Activated naive CD4-positive, alpha-beta T cell treated with Interleukin-2 at 50 U/mL for 16 hours (primary cell): ENCODE measurements at places on chromosomes 6 and 20.

GRCh38 chr20:59813126-59813947, 120.1 kb downstream of the SYCP2 start:
- DNase-seq, result no peak

GRCh38 chr20:43925801-43926200, 11.1 kb downstream of the TOX2 start:
- no peak for DNase-seq

- DNase-seq, result no peak
Measured at GRCh38 chr20:31819083-31819784, at the start of gene MYLK2. Gene MYLK2 (plus strand): TSS chr20:31819356. CDS start chr20:31819581, 225 bp downstream.

DNA sequence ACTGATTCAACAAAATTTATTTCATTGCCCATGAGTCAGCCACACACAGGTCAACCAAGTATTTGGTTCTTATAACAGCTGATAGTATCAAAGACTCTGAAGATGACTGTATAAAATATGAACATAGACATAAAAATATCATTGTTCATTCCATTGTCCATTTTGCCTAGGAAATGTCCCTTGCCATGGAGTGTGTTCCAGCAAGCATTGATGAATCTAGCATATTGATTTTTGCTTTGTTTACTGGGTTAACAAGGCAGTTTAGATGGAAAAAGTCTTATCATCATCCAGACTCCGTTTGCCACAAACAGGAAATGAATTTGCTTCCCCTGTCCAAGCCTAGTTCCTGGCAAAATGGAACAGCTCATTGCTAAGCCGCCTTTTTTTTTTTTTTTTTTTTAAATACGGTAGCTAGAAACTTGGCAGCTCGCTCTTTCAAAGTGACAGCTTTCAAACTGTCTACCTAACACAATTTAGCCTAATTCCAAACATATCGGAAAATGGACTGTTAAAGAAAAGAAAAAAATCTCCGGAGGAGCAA, 7.5 kb downstream of the F13A1 start:
- no peak for DNase-seq

GRCh38 chr6:131331151-131331550, 195.9 kb downstream of the AKAP7 start:
- DNase-seq, result no peak

GRCh38 chr20:17449031-17449430, 82.1 kb downstream of the BFSP1 start:
- no peak for DNase-seq

- DNase-seq, result no peak
Measured at GRCh38 chr6:5547556-5547955, 286.2 kb downstream of the FARS2 start.

DNA sequence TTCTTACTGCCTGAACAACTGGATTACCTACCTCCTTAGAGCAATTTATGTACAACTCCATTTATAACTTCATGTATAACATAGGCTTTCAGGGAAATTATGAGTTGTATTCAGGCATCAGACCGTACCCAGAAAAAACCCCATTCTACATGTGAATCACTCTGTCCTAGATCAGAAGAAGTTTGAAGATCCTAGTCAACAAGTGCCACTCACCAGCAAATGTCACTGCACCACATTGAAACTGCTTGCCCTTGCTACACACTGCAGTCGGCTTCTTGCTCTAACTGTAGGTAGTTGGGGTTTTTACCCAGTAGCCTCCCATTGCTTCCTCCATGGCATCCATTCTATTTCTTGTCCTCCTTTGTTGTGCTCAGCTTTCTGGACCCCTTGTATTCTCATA, 132.4 kb downstream of the DNAH8 start:
- no peak for DNase-seq

DNA sequence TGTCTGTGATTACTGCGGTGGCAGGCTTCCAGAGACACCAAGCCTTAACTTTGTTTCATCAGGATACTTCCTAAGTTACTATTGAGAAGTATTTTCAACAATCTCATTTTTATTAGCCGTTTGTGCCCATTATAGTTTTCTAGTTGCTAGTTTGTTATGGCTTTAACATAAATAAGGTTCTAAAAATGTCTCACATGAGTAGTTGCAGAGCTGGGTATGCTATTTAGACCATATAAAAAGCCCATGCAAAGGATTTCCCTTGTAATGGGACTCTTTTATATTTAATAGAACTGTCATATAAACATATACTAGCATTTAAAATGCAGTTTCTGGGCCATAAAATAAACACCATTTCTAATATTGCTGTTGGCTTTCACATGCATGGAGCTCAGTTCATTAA, 205.3 kb upstream of the TCF21 start:
- no peak for DNase-seq

DNA sequence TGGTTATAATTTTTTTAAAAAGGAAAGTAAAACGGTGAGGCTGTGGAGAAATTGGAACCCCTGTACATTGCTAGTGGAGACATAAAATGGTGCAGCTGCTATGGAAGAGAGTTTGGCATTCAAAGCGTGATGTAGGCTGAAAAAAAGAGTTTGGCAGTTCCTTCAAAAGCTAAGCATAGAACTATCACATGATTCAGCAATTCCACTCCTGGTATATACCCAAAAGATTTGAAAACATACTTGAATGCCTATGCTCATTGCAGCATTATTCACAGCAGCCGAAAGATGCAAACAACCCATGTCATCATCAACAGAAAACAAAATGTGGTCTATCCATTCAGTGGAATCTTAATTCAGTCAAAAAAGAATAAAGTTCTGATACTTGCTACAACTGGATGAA, 4.5 kb upstream of the SGK2 start:
- DNase-seq, result no peak

DNA sequence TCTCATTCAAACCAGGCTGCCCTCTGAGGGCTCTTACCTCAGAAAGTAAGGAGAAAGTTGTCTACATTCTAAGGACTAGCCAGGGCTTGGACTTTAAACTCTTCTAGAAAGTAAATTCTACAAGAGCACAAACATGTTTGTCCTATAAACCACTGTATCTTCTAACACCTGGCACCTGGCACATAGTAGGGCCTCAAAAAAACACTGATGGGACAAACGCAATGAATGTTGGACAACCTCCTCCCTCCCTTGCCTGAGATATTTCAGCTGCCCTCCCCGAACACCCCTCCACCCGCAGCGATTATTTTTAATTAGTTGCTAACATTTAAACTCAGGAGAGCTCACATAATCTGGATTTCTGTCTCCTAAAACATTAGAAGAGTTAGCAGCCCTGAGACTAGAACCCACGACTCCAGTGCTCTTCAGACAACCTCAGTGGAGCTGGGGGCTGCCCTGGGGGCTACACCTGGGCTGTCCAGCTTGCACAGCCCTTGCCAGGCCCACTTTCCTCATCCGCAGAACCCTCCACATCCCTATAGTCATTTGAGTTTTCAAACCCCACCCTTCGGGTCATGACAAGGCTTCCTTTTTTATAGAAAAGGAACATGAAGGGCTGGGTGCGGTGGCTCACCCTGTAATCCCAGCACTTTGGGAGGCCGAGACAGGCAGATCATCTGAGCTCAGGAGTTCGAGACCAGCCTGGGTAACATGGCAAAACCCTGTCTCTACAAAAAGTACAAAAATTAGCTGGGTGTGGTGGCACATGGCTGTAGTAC, 4.9 kb downstream of the HCK start:
- no peak for DNase-seq

DNA sequence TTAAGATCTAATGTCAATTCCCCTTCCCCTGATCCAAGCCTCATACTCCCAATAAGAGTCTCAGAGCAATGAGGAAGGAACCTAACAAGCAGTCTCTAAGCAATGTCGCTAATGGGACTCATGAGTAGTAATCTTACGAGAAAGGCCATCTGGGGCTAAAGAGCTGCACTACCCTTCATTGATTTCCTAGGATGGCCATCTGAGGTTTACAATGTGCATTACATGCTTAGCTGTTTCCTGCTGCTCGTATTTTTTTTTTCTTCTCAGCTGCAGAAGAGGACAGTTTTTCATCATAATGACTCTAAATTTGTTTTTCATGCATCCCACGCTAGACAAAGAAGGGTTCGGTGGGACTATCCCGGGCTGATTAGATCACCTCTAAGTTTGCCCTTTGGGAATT, 119.3 kb downstream of the LPA start:
- no peak for DNase-seq

DNA sequence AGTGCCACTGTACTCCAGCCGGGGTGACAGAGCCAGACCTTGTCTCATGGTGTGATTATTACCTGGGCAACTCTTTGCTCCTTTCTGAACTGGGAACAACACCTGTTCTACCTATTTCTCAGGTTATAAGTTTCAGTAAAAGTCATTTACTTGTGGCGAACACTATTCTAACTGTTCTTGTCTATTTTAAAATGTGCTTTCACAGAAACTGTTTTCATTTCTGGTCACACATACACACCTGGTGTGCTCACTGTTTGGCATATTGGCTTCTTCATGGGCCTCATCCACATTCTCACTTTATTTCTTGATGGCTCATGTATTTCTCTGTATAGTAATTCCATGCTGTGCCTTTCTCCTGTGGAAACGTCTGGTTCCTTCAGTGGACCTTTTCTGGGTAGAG, 30.5 kb upstream of the XRN2 start:
- DNase-seq, result no peak

- DNase-seq, result peak; percentile 90
Measured at GRCh38 chr6:35688605-35689322, at the start of gene FKBP5. Gene FKBP5 (minus strand): TSS chr6:35688915. CDS start chr6:35642824, 46,091 bp downstream.

GRCh38 chr6:11374036-11375010, 141.9 kb upstream of the NEDD9 start:
- DNase-seq, result peak; percentile 21

DNA sequence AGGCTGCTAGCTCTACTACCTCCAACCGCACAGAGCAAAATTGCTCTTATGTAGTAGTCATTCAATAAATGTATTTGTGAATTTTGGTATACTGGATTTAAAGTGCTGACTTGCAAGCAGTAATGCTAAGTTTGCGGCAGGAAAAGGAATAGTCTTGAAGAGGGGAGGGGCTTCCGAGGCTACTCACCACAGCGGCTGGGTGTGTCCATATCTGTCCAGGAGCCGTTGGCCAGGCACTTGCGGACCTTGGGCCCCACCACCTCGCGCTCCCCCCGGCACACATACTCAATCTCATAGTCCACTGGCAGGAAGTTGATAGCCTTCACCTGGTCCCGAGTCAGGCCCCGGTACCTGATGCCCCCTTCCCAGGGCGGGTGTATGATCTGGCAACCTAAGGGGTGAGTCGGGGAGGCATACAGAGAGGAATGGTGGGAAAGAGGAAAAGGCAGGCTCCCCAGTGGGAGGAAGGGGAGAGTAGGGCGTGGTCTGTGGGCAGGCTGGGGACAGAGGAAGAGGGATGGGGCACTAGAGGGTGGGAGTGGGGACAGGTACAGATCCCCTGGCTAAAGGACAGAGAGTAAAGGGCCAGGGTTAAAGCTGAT, 1.7 kb downstream of the GABBR1 start:
- no peak for DNase-seq

DNA sequence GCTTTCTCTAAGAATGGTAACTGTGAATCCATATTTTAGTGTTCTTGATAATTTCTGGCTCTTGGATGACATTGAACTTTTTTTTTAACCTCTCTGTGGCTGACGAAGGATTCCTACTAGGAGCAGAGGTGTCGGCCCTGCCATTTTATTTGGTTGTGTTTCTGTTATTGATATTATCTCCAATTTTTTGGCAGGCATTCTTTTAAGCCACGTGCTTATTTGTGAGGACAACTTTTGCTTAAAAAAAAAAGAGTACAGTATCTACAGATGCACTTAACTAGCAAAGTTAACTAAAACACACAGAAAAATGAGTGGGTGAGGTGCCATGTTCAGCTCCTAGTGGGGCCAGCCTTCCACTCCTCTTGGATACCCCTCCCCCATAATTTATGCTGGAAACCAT, 1.1 kb downstream of the FANCE start:
- no peak for DNase-seq

DNA sequence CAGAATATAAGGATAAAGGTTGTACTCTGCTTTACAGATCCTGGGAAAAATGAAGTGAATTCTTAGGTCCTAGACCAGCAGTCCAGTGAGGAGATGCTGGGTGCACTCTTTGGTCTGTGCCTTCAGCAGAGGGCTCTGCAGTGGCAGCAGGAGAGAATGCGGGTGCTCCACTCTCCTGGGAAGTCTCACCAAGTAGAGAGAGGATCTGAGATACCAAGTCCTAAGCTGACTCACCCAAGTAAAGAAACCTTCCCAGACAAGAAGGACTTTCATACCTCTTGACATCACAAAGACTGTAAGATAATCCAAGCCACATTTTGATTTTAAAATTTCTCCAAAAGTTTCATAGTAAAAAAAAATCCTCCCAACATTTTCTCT, 116.9 kb upstream of the EMILIN3 start:
- DNase-seq, result no peak

- no peak for DNase-seq
Measured at GRCh38 chr20:46063652-46064054, 26.1 kb downstream of the NCOA5 start.

- no peak for DNase-seq
Measured at GRCh38 chr20:36613974-36614373, 8.4 kb downstream of the RAB5IF start.

DNA sequence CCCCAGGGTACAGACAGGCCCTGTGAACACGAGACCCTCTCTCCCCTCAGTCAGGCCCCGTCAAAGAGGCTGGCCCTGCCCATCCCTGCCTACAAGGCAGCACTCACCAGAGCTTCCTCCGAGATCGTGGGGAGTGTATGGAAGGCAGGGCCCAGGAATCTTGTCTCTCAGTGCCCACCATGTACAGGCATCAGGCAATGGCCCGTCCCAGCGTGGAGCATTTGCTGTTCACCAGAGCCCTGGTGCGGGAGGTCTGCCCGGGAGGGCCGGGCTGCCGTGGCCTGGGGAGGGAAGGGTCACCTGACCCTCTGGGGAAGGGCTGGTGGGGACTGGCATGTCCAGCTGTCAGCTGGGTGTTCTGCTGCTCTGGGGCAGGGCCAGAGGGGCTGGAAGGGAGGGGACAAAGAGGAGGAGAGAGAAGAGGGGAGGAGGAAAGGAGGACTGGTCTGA, at the start of gene IP6K3:
TSS of gene IP6K3 (minus strand) at position 255 of the 450 bp plus-strand sequence. CDS start 11,429 bp downstream, outside the sequence.
- no peak for DNase-seq

DNA sequence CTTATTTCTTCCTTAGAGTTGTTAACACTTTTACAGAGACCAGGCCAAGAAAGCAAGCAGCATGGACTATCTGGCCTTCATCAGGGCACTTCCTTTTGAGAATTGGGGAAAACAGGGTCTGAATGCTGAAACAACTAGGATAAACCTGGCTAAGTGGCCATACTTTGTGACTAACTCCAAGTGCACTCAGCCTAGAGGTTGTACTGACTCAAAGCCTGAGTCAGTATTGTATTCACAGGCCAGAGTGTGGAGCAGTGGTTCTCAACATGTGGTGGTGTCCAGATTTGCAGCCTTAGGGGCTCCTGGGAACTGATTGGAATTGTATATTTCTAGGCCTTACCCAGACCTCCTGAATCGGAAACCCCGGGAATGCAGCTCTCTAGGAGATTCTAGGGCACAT, 20.1 kb downstream of the SEC23B start:
- DNase-seq, result no peak

DNA sequence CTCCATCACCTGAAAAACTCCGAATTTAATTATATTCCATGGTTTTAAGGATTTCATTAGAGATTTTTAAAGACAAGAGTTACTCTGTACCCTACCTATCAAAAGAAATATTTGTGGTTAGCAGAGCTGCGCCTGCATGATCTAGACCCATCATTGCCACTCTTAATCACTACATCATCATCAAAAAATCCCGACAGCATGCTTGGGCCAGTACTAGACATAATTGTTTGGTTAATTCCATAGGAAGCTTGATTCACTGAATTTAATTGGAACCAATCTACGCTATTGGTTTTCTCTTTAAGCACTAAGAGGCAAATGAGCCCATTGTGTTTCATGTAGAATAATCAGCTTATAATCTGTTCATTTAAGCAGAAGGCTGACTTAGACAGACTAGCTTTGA, 33.4 kb upstream of the RNF217 start:
- no peak for DNase-seq
